ENCODE measurements at places on chromosomes 1 and 21.

GRCh38 chr1:211133393-211133835, 534 bp downstream of the KCNH1 start:
- DNase-seq = no peak

DNA sequence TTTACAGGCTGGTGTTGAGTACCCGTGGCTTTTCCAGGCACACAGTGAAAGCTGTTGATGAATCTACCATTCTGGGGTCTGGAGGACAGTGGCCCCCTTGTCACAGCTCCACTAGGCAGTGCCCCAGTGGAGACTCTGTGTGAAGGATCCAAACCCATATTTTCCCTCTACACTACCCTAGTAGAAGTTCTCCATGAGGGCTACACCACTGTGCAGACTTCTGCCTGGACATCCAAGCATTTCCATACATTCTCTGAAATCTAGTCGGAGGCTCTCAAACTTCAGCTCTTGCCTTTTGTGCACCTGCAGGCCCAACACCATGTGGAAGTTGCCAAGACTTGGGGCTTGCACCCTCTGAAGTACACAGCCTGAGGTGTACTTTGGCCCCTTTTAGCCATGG, 227.8 kb downstream of the BACH1 start:
- no peak for DNase-seq

- no peak for DNase-seq
Measured at GRCh38 chr1:147527941-147528936, 13.1 kb upstream of the BCL9 start.

- no peak for DNase-seq
Measured at GRCh38 chr1:246020211-246020954, 486.7 kb downstream of the SMYD3 start.

- no peak for DNase-seq
Measured at GRCh38 chr1:173113015-173113741, 62.4 kb upstream of the TNFSF18 start.

- no peak for DNase-seq
Measured at GRCh38 chr1:221555689-221556433, 186.0 kb downstream of the DUSP10 start.

DNA sequence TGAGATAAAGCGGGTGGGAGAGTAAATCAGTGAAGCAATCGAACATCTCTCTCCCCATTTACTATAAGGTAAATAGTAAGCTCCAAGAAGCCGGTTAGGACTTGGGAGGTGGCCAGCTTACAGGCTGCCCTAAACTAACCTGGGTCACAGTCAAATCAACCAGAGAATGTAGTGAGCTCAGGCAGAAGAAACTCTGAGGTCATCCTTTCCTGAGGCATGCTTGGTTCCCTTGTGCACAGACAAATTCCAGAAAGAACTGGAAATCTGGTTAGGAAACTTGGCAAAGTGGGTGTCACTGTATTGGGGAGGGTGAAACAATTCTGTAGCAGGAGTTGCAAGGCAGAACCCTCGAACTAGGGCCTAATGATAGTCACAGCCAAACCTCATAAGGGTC, 72.5 kb downstream of the NTMT2 start:
- no peak for DNase-seq

DNA sequence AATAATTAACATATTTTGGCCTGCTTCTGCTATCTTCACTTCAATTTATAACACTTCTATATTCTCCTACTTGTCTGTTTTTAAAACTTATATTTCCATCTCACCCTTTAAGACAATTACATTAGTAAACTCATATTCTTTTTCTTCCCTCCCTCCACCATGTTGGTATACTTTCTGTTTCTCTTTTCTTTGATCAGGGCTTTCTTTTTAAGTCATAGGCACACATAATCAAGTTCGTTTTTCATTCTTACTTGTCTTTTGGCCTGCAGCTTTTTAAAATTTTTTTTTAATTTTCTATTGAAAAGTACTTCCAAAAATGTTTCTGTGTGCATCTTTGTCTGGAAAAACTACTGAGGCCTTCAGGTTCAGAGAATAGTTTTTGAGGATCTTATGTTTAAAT, 2.3 kb downstream of the PYHIN1 start:
- DNase-seq = no peak

GRCh38 chr1:51299981-51300670, 30.2 kb downstream of the TTC39A start:
- no peak for DNase-seq

GRCh38 chr1:186046437-186047211, 312.4 kb downstream of the HMCN1 start:
- DNase-seq = no peak

GRCh38 chr21:45639206-45640000, 4.1 kb upstream of the PCBP3 start:
- no peak for DNase-seq

- DNase-seq = no peak
Measured at GRCh38 chr1:24878045-24878444, 52.0 kb downstream of the RUNX3 start.

- no peak for DNase-seq
Measured at GRCh38 chr1:208007319-208007937, 96.5 kb upstream of the CD34 start.

GRCh38 chr1:243946253-243946652, 96.2 kb upstream of the AKT3 start:
- DNase-seq = no peak

DNA sequence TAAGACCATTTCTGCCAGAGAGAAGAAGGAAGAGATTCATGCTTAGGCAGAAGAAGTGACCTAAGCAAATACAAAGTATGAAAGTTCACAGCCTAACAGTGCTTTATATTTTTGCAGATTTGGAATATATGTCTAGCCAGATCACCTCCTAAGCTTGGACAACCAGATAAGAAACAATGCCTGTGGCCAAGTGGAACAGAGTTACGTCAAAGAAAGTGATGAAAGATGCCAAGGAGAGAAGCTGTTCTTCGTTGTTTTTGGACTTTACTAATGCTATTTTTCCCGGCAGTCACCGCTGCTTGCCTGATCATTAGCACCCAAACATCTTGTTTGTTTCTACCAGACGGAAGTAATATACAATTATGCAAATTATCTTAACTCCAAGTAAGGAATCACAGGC, 489.2 kb upstream of the C1orf87 start:
- no peak for DNase-seq
